Activated CD8-positive, alpha-beta T cell treated with anti-CD3 and anti-CD28 coated beads, Interleukin-2, amount 10 ng/mL, durations not matched to agents 7 days and 5 days (primary cell): ENCODE measurements at places on chromosomes 4 and X. TPM values are rescaled to one million over a fixed set of nuclear protein-coding genes. Genes with fewer than 3 reads are reported as not detected.
A peak's percentile ranks its signal among the peaks of the same experiment; 100 is the strongest.

DNA sequence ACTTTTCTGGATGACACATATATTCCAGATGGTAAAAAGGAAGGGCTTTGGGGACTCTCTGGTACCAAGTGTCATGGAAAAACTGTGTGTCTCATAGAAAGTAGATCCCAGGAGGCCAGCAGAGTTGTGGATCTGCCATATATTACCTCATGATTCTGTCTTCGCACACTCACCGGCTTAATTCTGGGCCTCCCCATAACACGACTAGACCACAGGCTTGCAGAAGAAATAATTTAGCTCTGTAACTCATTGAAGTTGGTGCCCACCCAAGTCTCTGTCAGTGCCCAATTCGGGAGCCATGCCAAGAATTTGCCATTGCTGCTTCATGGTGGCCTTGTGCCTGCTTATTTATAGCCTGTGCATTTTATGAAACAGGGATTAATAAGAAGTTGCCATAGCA is 104.5 kb downstream of the AR start:
- no peaks in the 10 kb centered on the region for H3K4me1 ChIP-seq
- H3K4me3 ChIP-seq = no peak overlapping the region
- H3K27me3 ChIP-seq = no peaks in the 10 kb centered on the region
- no peak overlapping the region for H3K27ac ChIP-seq
- H3K36me3 ChIP-seq = no peaks in the 10 kb centered on the region

- no peak for DNase-seq
- no peak overlapping the region for H3K27ac ChIP-seq
- H3K36me3 ChIP-seq = no peaks in the 10 kb centered on the region
- no peaks in the 10 kb centered on the region for H3K4me1 ChIP-seq
- no peaks in the 10 kb centered on the region for H3K27me3 ChIP-seq
Measured at GRCh38 chr4:8385611-8386010, 54.9 kb downstream of the ACOX3 start.

- H3K27ac ChIP-seq = no peak overlapping the region
- no peaks in the 10 kb centered on the region for H3K4me1 ChIP-seq
- no peaks in the 10 kb centered on the region for H3K27me3 ChIP-seq
Measured at GRCh38 chr4:163731071-163731470, 236.6 kb downstream of the TMA16 start.

DNA sequence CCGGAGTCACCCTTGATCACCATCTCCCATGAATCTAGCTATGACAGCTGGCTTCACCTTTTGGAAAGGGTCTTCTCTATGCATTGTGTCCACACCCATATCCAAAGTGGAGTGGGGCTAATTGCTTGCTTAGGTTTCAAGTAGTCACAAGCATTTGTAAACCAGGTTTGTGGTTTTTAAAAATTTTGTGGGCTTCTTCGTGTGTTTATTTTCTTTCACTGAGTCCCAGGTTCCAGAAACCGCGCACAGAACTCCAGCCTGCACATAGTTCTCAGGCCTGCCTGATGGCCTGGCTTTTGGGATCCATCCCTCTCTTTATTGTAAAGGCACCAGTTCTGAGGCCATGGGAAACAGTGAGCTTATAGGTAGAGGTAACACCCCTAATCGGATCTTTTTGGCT is 70.2 kb upstream of the TLR3 start:
- no peaks in the 10 kb centered on the region for H3K4me1 ChIP-seq
- H3K4me3 ChIP-seq = no peak overlapping the region
- DNase-seq = no peak
- no peak overlapping the region for H3K27ac ChIP-seq
- H3K36me3 ChIP-seq = no peaks in the 10 kb centered on the region

- no peak overlapping the region for H3K27ac ChIP-seq
- no peak overlapping the region for H3K4me3 ChIP-seq
- no peak for DNase-seq
Measured at GRCh38 chr4:151472711-151473110, 63.7 kb downstream of the FHIP1A start.

DNA sequence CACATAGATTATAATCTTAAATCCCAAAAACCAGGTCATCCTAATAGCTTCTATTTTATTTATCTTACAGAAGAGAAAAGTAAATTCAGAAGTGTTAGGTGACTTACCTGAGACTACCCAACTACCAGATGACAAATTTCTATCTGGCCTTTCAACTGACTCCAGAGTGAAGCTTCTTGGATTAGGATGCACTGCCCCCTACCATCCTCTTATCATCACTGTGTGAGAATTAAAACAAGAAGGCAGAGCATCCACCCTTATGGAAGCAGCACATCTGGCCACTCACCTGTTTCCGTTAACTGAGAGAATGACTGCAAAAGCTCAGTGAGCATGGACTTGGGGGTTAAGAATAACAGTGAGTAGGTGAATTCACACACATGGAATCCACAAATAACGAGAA is 502.6 kb upstream of the TECRL start:
- H3K27ac ChIP-seq = no peak overlapping the region
- no peaks in the 10 kb centered on the region for H3K36me3 ChIP-seq
- no peaks in the 10 kb centered on the region for H3K27me3 ChIP-seq
- H3K4me3 ChIP-seq = no peak overlapping the region

GRCh38 chr4:6351246-6352000 is 81.8 kb downstream of the WFS1 start:
- no peak for DNase-seq
- no peaks in the 10 kb centered on the region for H3K4me1 ChIP-seq
- H3K36me3 ChIP-seq = no peaks in the 10 kb centered on the region

DNA sequence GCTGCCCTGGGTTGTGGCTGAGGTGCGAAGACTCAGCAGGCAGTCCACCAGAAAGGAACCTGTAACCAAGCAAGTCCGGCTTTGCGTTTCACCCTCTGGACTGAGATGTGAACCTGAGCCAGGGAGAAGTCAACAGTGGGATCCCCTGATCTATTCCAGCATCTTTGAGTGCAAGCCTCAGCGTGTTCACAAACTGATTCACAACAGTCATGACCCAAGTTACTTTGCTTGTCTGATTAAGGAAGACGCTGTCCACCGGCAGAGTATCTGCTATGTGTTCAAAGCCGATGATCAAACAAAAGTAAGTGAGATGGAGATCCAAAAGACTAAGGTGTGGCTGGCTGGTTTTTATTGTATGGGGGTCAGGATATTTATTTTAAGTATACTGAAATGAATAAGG is 11.3 kb downstream of the TBC1D1 start:
- peaks cover 10% of the 10 kb centered on the region for H3K4me1 ChIP-seq
- H3K27ac ChIP-seq = no peak overlapping the region
- H3K36me3 ChIP-seq = peaks cover 50% of the 10 kb centered on the region
- DNase-seq = no peak

DNA sequence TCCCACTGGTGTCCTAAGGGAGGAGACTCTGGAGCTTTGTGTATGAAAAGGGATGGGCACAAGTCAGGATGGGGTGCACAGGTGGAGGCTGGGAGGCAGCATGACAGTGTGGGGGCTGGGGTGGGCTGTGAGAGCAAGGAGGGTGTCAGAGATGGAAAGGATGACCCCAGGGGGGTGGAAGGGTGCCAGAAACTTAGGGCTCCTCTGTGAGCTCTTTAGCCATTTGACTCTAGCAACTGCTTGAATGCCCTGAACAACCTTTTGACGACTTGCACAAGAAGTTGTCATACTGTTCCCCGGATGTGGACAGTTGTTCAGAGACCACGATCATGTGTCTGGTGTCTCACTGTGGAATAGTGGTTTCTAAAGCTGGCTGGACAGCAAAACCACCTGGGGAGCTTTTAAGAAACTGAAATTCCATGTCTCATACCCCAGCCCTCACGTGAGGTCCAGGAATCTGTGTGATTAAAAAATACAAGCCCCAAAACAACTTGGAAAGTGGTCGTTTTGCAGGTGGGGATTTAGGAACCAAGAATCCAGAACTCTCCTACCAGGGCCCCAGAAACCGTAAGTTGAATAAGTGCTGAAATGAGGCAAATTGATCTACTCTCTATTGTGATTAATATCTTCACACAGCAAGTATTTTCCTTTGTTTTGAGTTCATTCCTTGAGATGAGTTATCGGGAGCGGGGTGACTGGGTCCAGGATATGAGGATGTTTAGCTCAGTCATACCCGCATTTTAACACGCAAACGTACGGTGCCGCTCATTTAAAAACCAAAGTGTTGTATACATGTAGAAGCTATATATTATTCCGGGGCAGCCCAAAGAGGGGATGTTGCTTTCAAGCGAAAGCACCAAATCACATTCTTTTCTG is 3.4 kb downstream of the RHOH start:
- peak overlapping the region; percentile 93 for H3K4me3 ChIP-seq
- no peaks in the 10 kb centered on the region for H3K27me3 ChIP-seq
- DNase-seq = peak; percentile 90
- peaks cover 83% of the 10 kb centered on the region for H3K36me3 ChIP-seq
- H3K4me1 ChIP-seq = peaks cover 37% of the 10 kb centered on the region

- no peak overlapping the region for H3K4me3 ChIP-seq
- H3K36me3 ChIP-seq = no peaks in the 10 kb centered on the region
- no peaks in the 10 kb centered on the region for H3K4me1 ChIP-seq
Measured at GRCh38 chr4:4989083-4989622, 30.1 kb downstream of the CYTL1 start.

DNA sequence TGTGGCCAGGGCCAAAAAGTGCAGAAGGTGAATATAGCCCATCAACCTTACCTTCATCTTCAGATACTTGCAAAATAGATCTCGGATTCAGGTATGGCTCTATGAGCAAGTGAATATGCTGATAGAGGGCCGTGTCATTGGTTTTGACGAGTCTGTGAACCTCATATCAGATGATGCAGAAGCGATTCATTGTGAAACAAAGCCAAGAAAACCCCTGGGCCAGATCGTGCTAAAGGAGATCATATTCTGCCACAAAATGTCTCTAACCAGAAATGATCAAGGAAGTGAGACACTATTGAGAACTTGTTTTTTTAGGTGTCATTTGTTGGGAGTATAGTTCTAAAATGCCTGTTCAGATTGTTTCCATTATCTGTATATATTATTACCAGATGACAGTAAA is 48.3 kb downstream of the PDK3 start:
- H3K4me1 ChIP-seq = peaks cover 3% of the 10 kb centered on the region
- H3K27ac ChIP-seq = no peak overlapping the region
- H3K36me3 ChIP-seq = peaks cover 22% of the 10 kb centered on the region
- DNase-seq = no peak
- no peaks in the 10 kb centered on the region for H3K27me3 ChIP-seq

- H3K4me3 ChIP-seq = no peak overlapping the region
- H3K36me3 ChIP-seq = no peaks in the 10 kb centered on the region
- DNase-seq = no peak
- no peaks in the 10 kb centered on the region for H3K4me1 ChIP-seq
- H3K27me3 ChIP-seq = no peaks in the 10 kb centered on the region
Measured at GRCh38 chrX:113920661-113921060, 663.2 kb upstream of the HTR2C start.

DNA sequence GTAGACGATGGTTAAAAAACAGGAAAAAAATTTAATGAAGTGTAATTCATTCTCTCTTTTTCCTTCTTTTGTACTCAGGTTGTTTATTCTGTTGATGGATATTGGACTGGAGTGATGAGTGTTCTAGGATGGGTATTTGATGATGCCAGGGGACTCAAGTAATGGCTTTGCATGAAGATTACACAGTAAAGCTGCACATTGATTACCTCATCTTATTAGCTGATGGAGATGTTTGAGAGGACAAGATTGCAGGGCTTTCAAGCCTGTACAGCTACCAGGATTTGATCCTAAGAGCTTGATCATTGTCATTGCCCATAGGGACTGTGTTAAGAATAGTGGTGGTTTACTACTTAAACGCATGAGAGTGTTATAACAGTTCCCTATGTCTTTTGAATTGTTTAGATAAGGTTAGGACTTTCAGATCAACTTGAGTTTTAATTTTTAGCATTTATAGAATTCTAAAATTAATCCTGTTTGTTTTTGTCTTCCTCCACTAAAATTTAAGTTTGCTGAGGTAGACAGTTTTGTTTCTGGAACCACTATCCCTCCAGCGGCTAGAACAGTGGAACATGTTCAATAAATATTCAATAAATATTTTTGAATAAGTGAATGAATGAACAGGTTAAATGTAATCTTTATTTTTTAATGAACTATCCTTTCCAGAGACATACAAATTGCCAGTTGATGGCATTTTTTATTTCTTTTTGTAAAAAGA is 58.2 kb downstream of the GAB1 start:
- DNase-seq = no peak
- H3K36me3 ChIP-seq = no peaks in the 10 kb centered on the region
- no peak overlapping the region for H3K27ac ChIP-seq
- no peak overlapping the region for H3K4me3 ChIP-seq

GRCh38 chr4:176340871-176341685 is 21.3 kb downstream of the SPCS3 start:
- H3K4me1 ChIP-seq = no peaks in the 10 kb centered on the region
- H3K27me3 ChIP-seq = no peaks in the 10 kb centered on the region
- H3K27ac ChIP-seq = no peak overlapping the region
- peak; percentile 28 for DNase-seq

- H3K27ac ChIP-seq = no peak overlapping the region
- DNase-seq = no peak
- H3K36me3 ChIP-seq = no peaks in the 10 kb centered on the region
- H3K4me3 ChIP-seq = no peak overlapping the region
Measured at GRCh38 chr4:87949961-87950360, 25.6 kb upstream of the SPP1 start.

DNA sequence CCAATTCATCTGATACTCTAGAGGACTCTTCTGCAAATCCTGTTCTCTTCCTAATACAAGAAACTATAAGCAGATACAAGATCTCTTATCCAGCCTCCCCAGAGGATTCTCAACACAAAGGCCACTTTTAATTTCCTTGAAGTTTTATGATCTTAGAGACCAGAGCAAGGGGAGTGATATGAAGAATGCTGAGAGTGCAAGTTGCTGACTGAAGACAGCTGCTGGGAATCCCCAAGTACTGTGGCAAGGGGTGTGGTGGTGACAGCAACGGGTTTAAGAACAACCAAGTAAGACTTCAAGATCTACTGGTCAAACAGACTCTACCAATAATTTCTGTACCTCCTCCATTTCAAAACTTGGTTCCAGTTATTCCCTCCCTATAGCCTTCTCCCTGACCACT is 7.0 kb downstream of the AMMECR1 start:
- no peak overlapping the region for H3K4me3 ChIP-seq
- peaks cover 25% of the 10 kb centered on the region for H3K4me1 ChIP-seq
- no peaks in the 10 kb centered on the region for H3K36me3 ChIP-seq
- no peaks in the 10 kb centered on the region for H3K27me3 ChIP-seq
- H3K27ac ChIP-seq = no peak overlapping the region

Gene ABRAXAS1
- 10.3 TPM for total RNA-seq

Gene RELL1
- total RNA-seq = 41.9 TPM

Gene BEX4
- total RNA-seq = 9.0 TPM

Gene CFP
- total RNA-seq = 13.1 TPM

Gene NR3C2
- 5.3 TPM for total RNA-seq

Gene EOLA2
- 23.1 TPM for total RNA-seq

Gene UTP3
- 39.2 TPM for total RNA-seq
